ENCODE measurements at places on chromosomes 7 and 10.

DNA sequence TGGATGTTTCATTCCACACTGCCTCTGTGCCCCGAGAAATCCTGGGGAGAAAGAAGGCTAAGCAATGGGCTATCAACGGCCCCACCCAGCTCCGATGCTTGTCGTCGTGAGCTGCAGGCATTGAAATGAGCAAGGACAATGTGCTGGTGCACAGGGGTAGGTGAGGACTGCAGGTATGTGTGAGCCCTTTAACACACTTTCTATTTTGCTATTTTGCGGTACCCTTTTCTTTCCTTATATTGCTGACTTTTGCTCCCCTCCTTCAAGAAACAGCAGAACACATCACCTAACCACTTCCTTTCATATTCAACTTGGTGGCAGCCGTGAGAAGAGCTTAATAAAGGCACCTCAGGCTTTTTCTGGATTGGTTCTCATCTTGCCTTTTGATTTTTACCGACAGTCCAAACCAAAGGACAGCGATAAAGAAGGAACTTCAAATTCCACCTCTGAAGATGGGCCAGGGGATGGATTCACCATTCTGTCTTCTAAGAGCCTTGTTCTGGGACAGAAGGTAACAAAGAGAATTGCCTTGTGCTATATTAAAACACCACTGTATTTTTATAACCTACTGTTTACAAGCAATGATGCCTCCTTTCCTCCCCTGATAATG lies 39.2 kb downstream of the AIFM2 start:
- DNase-seq, result no peak

GRCh38 chr7:37952240-37952639 lies 31.8 kb downstream of the EPDR1 start:
- DNase-seq, result no peak

GRCh38 chr7:43634384-43634783 lies 51.5 kb downstream of the STK17A start:
- no peak for DNase-seq

DNA sequence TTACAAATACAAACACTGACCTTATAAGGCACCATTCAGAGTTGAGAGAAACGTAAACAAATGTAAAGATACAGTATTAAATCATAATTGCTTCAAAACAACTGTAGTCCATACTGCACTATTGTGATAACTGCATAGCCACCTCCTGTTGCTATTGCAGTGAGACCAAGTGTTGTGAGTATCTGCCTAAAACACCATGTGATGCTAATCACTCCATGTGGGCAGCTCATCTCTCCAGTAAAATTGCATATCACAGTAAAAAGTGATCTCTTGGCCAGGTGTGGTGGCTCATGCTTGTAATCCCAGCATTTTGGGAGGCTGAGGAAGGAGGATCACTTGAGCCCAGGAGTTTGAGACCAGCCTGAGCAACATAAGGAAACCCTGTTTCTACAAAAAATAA lies 26.8 kb upstream of the PRF1 start:
- no peak for DNase-seq

DNA sequence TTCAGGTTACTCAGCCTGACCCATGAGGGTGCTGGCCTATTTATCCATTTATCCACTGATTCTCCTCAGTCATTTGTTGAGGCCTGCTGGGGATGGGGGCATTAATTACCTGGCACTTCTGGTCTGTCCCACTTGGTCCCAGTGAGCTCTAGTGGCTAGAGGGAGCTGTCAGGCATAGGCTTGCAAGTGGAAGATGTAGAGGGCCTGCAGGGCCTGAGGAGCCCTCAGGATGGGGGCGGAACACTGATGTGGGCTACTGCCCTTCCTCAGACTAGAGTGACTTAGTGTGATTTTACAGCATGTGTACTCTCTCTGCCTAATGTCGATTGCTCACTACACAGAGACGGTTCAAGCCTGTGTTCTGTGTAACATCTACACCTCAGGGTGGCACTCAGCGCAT lies 45.3 kb downstream of the TMEM178B start:
- no peak for DNase-seq

DNA sequence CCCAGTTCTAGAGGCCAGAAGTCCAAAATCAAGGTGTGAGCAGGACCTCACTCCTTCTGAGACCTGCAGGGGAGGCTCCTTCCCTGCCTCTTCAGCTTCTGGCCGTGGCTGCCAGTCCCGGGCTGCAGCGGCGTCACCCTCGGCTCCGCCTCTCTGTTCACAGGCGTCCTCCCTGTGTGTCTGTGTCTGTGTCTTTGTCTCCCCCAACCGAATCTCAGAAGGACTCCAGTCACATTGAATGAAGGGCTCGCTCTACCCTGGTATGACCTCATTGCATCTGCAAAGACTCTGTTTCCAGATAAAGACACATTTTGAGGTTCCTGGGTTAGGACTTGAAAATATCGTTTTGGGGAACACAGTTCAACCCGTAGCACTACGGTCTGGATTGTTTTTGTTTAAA lies 33.1 kb upstream of the GALNT11 start:
- DNase-seq, result no peak

- no peak for DNase-seq
Observed at GRCh38 chr7:106770191-106770590, 94.9 kb upstream of the PIK3CG start.

GRCh38 chr7:73438547-73439409 lies 5.2 kb downstream of the FZD9 start:
- DNase-seq, result no peak

GRCh38 chr7:142620402-142620801 lies 128.9 kb upstream of the PRSS1 start:
- DNase-seq, result no peak

- peak; percentile 36 for DNase-seq
Observed at GRCh38 chr7:143345428-143345900, 17.0 kb downstream of the FAM131B start.

GRCh38 chr7:8070451-8071180 lies 102.0 kb downstream of the GLCCI1 start:
- no peak for DNase-seq

DNA sequence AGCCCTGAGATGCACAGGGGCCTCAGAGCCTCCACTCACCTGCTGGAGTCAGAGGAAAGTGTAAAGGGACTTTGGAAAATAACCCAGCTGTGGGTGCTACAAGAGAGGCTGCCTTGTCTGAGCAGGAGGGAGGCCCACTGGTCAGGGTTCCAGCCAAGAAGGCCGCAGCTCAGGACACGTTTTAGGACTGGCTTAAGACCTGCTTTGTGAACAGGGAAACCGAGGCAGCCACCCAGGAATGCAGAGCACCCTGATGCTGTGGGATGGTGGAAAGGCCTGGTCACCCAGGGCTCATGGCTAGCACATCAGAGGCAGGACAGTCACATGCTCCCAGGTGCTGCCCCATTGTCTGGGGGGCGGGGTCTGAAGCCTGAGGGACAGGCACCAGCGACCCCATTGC lies 38.9 kb upstream of the CHST15 start:
- no peak for DNase-seq

- DNase-seq, result no peak
Observed at GRCh38 chr10:128498746-128499145, 372.5 kb upstream of the MKI67 start.

- DNase-seq, result no peak
Observed at GRCh38 chr10:111360260-111360925, 283.6 kb downstream of the ADRA2A start.

DNA sequence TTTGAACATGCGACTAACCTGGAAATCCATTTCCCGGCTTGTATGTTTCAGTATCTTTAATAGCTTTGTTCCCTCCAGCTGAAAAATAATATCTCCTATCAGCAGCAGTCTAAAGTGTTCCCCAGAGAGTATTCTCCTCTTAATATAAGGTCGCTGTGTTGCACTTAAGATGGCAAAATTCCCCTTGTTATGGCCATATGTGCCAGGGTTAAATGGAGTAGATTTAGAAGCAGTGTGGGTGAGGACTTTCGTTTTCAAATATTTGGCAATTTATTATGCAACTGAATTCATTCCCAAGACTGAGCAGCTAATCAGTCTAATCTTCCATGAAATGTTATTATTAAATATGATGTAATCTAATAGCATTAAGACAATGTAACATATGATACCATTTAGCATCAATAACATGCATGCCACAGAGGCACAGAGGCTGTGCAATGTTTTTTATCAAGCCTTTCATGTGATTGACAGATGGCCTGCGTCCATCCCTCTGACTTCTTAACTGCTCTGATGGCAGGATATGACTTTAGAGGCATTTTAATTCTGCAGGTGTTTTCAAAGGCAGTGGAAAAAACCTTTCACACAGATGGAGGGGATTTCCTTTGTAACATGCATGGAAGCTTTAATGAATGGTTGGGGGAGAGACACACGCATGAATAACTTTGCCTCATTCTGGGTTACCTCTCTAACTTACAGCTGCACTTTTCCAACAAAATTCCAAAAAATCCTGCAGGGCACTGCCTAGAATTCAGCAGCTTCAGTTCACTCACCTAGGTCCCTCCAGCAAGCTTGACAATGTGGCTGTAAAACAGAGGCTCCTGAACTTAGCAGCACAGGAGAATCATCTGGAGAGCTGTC lies 55.1 kb upstream of the ZPBP start:
- no peak for DNase-seq

DNA sequence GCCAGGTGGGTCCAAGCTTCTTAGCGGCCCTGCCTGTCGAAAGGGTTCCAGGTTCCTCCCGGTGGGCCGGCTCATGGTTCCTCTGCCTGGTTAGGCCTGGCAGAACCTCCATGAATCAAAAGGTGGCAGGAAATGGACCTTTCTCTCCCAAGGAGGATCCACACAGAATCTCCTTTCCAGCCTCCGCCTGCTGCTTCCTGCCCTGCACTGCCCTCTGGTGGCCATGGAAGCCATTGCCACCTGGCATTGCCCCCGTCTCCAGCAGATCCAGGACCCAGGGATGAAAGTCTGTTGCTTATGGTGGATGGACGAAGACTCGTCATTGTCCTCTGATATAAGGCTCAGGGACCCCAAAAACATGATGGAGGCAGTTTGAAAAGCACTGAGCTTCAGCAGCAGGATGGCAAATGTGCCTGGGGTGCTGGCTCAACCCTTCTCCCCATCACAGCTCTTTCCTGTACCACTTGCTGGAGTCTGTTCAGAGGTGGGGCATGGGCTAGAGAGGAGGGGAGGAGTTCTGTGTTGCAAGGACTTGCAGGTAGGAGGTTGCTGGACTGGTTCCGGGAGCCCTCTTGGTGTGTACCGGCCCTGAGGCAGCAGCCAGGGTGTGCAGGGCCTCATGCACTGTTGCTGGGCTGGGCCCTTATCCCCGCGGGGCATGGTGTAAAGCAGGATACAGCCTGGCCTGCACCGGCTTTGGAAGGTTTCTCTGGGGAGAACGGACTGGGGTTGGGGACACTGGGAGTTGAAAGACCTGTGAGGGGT lies 11.3 kb upstream of the INMT start:
- peak; percentile 49 for DNase-seq

GRCh38 chr10:114030140-114030539 lies 13.5 kb upstream of the ADRB1 start:
- DNase-seq, result no peak

- DNase-seq, result no peak
Observed at GRCh38 chr7:1226186-1226901, 6.3 kb upstream of the UNCX start.

DNA sequence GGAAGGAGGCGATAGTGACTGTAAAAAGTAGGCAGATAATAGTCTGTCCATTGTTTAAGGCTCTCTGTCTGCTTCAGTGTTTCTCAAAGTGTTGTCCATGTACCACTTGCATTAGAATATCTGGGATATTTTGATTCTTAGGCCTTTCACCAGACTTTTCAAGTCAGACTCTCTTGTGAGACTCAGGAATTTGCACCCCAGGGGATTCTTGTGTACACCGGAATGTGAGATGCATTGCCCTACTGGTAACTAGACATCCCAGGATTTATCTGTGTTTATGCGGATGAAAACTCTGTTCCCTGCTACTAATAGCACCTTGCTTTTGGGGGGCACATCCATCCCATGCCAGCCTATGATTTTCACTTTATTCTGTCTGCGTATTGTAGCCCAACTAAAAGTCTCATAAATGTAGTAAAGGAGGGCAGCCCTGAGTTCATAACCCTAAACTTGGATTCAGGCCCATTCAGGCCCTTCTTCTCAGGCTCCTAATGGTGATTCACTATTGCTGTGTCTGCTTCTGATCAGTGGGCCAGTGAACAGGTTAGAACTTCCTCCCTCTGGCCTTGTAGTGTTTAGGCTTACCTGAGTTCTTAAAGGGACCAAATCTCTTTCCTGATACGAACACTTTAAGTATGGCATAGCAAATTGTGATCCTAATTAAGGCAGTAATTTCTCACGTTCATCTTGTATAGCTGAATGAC lies 71.8 kb upstream of the RPA3 start:
- no peak for DNase-seq

GRCh38 chr7:126698446-126698845 lies 554.3 kb downstream of the GRM8 start:
- no peak for DNase-seq

DNA sequence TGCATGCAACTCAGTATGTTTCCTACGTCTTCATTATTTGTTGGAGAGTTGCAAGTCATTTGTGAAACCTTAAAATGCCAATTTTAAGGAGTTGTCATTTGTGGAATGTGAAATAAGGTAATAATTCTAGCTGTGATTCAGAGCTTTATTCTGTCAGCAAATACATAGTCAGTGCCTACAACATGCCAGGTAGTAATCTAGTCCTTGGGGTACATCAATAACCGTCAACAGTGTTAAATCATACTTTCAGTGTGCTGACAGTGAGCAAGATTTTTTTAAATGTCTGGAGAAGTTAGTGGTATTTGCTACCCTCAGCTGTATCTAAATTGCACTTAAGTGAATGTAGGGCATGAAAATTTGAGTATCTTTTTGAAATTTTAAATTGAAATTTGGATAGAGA lies 36.7 kb downstream of the MPLKIP start:
- no peak for DNase-seq

DNA sequence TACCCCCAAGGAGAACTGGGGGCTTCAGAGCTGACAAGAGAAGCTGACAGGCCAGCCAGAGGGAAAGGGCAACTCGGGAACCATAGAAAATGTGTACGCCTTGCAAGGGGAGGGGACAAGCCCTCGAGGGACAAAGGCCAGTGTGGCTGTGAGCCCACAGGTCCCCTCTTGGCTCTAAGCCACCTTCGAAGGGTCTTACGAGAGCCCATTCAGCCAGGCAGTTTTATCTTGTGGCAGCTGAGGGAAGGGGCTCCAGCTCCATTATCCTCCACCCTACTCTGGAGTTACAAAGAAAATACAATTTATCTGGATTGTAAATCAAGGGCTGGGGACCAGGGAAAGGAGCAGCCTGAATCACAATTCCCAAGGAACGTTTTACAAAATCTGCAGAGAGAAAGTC lies 159.5 kb upstream of the ZMIZ1 start:
- DNase-seq, result no peak

- no peak for DNase-seq
Observed at GRCh38 chr10:27369880-27370279, 129.3 kb upstream of the ACBD5 start.

DNA sequence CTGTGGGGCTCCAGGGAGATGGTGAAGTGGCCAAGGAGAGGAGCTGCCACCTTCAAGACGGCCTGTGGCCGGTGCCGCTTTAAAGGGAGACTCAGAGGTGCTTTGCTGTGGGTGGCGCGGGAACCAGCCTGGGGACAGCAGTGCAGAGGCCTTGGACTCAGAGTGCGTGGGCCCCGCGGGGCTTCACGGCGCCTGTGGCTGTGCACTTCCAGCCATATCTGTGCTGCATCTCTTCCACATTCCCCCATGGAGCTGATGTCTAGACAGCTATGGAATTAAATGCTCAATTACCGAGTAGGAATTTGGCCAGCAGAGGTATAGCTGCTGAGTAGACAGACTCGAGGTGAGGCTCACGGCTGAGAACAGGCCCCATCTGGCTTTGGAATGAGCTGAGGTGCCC lies 41.7 kb downstream of the HTRA1 start:
- no peak for DNase-seq

GRCh38 chr10:119367841-119368549 lies 160.6 kb downstream of the GRK5 start:
- no peak for DNase-seq

- no peak for DNase-seq
Observed at GRCh38 chr10:78550090-78550489, 516.4 kb downstream of the RPS24 start.
